ENCODE measurements at places on chromosomes 7 and 10. TPM values are rescaled to one million over a fixed set of nuclear protein-coding genes. Genes with fewer than 3 reads are reported as not detected.
A peak's percentile ranks its signal among the peaks of the same experiment; 100 is the strongest.

MRC1 gene
- total RNA-seq, result 0.19 TPM

- H3K27ac ChIP-seq, result no peak overlapping the region
- H3K4me3 ChIP-seq, result no peak overlapping the region
- DNase-seq, result no peak
- H3K4me1 ChIP-seq, result no peaks in the 10 kb centered on the region
- no peaks in the 10 kb centered on the region for H3K36me3 ChIP-seq
Observed at GRCh38 chr10:78931321-78932053, 137.3 kb upstream of the ZMIZ1 start.

DNA sequence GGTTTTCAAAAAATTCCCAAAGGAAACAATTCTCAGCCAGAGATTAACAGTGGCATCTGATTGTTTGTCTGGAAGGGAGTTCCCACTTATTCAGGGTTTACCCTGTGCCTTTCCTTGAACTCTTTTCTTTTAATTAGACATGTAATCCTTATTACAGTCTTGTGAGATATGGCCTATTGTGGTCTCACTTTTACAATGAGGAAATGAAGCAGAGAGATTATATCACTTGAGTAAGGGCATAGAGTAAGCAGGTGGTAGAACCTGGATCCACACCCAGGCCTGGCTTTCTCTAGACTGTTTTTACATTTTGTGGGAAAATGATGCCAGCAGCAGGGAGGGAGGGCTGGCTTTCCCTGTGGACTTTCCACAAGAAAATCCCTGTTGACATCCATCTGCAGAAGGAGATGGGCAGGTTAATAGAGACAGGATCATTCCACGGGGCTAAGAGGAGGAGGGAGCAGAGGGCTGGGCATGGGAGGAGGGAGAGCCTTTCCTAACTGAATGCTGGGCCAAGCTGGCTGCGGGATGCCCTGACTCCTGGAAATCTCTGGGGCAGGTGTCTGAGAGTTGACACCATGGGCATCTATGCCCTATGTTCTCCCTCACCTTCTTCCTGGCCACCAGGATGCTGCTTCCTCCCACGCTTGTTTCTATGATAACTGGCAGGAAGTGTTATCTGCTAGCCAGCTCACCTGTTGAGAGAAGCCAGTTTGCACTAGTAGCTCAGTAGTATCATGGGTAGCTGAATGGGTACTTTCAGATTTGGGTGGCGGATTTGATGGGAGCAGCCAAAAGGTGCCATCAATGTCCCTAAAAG is 28.7 kb upstream of the ARHGAP22 start:
- no peak for DNase-seq
- no peak overlapping the region for H3K4me3 ChIP-seq
- no peaks in the 10 kb centered on the region for H3K36me3 ChIP-seq
- peaks cover 30% of the 10 kb centered on the region for H3K4me1 ChIP-seq
- peak overlapping the region; percentile 45 for H3K27ac ChIP-seq
- H3K27me3 ChIP-seq, result no peaks in the 10 kb centered on the region

- no peak overlapping the region for H3K27ac ChIP-seq
- no peaks in the 10 kb centered on the region for H3K27me3 ChIP-seq
- DNase-seq, result no peak
- no peak overlapping the region for H3K4me3 ChIP-seq
Observed at GRCh38 chr10:111933937-111934336, 249.6 kb downstream of the GPAM start.

DNA sequence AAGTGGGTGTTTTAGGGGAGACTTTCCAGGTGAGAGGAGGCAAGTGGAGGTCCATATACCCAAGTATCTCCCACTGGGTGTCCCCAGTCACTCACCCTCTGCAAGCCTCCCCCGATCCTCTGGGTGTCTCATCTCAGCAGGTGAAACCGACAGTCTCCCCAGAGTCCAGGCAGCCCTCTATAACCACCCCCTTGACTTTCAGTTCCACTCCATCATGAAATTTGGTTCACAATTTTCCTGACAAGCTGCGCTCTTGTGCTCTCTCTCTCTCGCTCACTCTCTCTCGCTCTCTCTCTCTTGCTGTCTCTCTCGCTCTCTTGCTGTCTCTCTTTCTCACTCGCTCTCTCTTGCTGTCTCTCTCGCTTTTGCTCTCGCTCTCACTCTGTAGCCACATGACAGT is 8.1 kb upstream of the RABGEF1 start:
- no peak overlapping the region for H3K27ac ChIP-seq
- H3K4me3 ChIP-seq, result no peak overlapping the region
- no peaks in the 10 kb centered on the region for H3K27me3 ChIP-seq
- no peak for DNase-seq

- H3K4me3 ChIP-seq, result no peak overlapping the region
- no peaks in the 10 kb centered on the region for H3K27me3 ChIP-seq
Observed at GRCh38 chr7:139594911-139595476, 71.5 kb downstream of the CLEC2L start.

PAPOLB gene
- total RNA-seq, result not detected

- H3K4me1 ChIP-seq, result no peaks in the 10 kb centered on the region
- no peak for DNase-seq
- H3K4me3 ChIP-seq, result no peak overlapping the region
- H3K36me3 ChIP-seq, result no peaks in the 10 kb centered on the region
Observed at GRCh38 chr7:51249991-51250390, 66.6 kb downstream of the COBL start.

Measured in GM12878 (cell line).